Stimulated activated CD4-positive, alpha-beta T cell treated with anti-CD3 and anti-CD28 coated beads, TNF-alpha, amount 100 ng/mL, for 4 hours (primary cell): ENCODE measurements at places on chromosomes 12 and 14.

DNA sequence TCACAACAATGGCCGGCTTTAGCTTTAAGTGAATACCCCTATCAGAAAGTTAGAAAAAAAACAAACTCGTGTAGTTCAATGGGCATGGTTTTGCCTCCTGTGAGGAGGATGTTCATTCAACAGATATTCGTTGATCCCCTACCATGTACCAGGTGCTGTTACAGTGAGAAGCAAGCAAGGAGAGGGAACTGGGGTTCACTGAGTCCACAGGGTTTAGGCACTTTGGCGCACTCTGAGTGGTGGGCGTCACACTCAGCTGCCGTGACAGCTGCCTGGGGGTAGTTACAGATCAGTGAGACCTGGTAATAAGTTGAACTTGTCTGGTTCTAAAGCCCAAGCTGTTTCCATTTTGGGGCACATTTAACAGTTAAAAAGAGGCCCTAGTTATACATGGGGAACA is 74.2 kb downstream of the PAPOLA start:
- no peak for DNase-seq

- DNase-seq: no peak
Measured at GRCh38 chr12:43094886-43095575, 457.0 kb downstream of the ADAMTS20 start.

- DNase-seq: no peak
Measured at GRCh38 chr14:22106700-22107697, 433.4 kb upstream of the OR4E1 start.

DNA sequence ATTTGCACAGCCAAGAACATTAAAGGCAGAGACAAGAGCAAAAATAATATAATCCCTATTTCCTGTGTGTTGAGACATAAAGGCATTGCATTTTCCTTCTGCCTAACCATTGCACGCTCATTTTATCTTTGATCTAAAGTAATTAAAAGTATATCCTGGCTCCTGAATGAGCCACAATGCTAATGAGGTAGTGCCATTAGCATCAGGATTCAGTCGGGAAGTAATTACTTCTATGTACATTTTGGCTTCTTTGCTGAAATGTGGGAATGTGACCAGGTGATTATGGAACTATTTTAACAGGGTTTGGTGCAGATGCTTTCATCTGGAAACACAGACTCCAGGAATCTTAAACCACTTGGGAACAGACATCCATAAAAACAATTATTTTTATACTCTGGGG is 77.4 kb downstream of the TMTC1 start:
- DNase-seq: no peak

DNA sequence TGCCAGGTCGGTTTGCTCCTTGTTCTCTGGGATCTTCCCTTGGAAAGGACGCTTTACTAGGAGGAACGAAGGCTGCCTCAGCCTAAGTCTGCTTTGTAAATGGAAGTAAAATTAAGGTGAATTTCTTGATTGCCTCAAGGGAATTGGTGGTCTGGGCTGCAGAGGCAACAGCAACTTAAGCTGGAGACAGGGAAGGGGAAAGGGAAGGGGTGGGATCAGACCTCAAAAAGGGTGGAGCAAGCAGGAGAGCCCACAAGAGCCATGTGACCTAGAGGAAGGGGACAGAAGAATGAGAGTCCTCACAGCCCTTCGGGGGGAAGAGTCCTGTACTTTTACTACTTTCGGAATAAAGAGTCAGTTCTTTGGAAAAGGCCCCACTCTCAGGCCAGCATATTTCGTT is 147.9 kb downstream of the PPM1H start:
- no peak for DNase-seq

DNA sequence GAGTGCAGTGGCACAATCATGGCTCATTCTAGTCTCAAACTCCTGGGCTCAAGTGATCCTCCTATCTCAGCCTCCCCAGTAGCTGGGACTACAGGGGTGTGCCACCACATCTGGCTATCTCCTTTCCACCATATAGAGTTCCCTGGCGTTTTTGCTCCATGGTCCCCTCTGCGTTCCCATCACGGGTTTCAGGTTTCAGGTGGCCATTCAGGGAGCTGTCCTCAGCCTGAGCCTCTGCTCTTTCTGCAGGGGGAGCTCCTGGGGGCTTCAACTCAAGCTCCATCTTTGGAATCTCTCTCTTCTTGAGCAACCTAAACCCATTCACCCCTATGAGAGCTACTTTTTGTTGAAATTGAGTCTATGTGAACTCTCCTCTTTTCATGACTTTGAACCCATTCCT is 11.6 kb downstream of the SMIM41 start:
- DNase-seq: no peak

DNA sequence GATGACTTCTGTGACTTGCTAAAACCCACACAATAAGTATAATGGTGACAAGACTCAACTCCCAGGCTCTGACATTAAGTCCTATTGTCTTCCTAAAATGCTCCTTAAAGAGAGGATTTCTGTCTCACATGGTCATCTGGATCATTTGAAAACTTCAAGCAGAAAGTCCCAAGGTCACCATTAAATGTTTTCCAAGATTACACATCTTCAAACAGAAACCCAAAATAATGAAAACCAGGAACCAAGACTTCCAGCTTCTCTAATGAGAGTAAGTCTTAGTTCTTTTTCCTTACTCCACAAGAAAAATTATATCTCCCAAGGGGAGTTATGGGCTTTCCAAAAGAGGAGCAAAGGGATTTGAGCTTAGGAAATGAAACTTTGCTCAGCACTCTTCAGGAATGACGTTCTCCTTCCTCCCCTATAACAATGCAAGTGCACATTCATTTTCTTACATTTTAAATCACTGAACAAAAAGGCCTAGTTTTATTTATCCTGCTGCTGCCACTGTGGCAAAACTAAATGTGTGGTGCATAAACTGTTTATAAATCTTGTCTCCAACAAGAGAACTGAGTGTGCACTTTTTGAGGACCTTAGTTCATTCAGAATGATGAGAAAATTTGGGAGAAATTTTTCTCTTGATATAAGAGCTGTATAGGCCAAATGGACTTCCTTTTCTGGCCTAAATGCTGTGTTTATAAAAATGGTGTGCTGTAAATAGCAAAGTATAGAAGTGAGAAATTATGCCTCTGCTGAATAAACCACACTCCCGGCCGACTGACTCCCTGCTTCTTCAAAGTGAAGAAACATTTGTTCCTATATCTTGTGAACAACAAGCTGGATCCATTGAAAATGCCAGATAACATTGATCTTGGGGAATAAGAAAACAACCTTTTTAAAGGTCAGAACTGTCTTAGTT is 148.4 kb upstream of the PLEKHG7 start:
- no peak for DNase-seq

DNA sequence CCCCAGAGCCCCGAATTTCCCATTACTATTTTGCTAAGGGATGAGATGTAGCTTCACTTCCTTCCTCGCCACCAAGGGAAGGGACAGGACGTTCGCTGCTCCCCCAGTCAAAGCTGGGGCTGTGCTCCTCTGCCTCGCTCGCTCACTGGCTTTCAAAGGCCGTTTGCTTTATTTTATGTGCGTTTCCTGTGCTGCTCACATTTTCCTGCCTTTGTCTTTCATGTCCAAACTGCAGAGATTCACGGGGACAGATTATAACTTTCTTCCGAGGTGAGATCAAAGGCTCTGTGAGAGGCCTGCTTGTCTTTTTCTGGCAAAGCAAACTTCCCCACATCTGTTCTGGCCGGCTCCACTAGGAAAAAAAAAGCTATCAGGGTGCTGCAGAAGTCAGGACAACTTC is 76.0 kb upstream of the FZD10 start:
- DNase-seq: no peak

DNA sequence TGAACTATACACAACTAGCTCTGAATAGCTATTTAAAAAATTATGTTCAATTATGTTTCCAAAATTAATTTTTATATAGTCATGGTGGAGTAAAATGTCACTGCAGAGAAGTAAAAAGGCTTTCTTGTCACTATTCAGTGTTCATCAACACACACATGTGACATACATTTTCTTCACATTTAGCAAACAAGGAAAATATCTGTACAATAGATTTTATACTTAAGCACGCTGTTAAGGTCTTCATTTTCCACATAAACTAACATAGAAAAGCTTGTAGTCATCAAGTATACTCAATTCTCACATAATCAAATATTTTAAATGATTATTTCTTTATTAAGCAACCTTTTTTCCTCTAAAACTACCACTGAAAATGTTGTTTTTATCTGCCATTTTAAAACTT is 141.2 kb upstream of the DIO2 start:
- no peak for DNase-seq

DNA sequence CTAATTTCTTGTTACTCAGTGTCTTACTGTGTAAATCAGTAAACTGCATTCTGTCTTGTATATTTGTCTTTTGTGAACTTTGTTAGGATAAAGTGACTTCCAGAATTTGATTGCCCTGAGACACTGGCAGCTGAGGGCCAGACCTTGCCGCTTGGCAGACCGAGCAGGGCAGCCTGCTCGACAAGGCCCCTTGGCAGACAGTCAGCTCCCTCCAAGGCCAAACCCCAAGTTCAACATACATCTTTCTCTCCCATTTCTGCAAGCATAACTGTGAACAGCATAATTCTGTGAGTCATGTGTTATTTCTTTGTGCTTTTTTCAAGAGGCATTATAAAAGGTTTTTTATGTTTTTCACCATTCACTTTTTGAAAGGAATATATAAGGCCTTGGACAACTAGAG is 39.2 kb upstream of the BMAL2 start:
- no peak for DNase-seq

- no peak for DNase-seq
Measured at GRCh38 chr14:48247977-48248376, 572.6 kb upstream of the MDGA2 start.

DNA sequence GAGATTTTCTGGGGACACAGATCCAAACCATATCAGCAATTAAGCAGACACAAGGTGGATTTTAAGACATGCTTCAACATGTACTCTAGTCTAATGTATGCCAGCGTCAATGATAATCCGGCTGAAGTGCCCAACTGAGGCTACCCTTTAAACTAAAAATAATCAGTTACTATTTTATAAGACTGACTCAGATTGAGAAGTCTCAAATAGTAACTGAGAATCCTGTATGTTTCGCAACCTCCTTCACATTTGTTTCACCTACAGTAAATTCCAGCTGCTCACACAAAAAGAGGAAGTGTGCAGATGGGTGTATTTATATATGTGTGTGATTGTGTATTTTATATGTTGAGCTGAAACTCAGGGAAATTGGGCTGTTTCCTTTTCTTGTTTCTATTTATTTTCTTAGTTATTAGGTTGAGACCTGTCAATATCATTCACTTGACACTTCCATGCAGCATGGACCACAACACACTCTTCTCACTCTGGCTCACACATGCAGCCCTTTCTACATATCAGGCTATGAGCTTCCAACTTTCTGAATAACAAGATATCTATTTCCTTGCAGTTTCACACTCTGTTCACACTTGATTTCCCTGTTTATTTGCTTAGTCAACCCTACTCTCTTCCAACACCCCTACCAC is 1224.9 kb upstream of the TMEM132C start:
- no peak for DNase-seq

DNA sequence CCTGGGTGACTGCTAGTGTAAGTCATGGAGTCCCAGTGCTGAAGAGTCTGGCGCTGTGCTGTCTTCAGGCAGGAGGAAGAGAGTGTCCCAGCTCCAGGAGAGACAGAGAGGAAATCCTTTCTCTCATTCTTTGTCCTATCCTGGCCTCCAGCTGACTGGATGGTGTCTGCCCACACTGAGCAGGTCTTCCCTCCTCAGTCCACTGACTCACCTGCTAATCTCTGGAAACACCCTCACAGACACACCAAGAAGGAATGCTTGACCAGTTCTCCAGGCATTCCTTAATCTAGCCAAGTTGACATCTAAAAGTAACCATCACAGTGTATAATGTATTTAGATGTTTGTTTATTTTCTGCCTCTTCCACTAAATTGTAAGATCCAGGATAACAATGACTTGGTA is 53.9 kb downstream of the EMP1 start:
- DNase-seq: no peak

DNA sequence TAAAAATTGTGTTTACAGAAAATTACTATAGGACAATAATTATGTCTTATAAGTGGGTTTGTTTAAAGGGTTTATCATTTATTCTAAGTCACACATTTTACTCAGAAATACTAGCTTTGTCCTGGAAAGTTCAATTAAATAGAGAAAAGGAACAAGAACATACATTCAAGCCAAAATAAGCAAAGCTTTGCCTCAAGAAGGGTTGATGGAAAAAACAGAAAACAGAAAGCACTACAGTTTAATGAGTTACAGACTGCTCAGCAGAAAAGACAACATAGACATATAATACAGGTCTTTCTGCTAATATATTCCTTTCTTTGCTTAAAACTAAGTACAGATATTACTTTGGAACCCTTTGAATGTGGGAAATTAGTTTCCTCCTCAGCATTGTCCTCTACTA is 703.0 kb upstream of the LRFN5 start:
- DNase-seq: no peak

- DNase-seq: no peak
Measured at GRCh38 chr12:69360348-69360672, 767 bp downstream of the YEATS4 start.

GRCh38 chr14:52950410-52950897 is 396 bp downstream of the FERMT2 start:
- no peak for DNase-seq

DNA sequence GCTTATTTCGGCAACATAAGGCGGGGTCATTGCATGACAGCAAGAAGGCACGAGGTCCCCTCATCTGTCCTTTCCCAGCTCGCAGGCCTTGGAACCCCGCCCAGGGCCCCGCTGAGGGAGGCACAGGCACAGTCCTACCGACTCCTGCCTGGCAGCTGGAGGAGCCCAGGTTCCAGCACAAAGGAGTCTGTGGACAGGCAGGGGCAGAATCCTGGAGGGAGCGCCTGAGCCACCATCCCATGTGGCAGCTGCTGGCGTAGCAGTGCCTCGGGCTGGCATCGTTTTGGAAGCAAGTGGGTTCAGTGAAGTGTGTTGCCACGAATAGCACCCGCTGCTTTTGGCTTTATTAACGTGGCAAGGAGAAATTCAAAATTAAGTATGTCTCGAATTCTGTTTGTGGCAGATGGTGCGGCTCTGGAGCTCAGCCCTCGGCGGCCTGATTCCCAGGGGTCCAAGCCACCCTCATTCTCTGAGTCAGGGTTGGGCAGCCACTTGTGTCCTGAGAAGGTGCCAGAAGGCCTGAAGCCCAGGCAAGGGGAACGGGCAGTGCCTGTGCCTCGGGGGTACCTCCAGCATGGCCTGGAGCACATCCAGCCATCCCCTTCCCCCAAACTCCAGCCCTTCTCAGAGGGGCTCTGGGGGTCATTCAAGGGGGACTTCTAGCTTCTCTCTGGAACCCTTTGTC is 35.9 kb downstream of the SLC8B1 start:
- DNase-seq: no peak

- no peak for DNase-seq
Measured at GRCh38 chr12:12734054-12734453, 16.9 kb downstream of the CDKN1B start.
